ENCODE measurements at places on chromosomes 4 and X.
A peak's percentile ranks its signal among the peaks of the same experiment; 100 is the strongest.

DNA sequence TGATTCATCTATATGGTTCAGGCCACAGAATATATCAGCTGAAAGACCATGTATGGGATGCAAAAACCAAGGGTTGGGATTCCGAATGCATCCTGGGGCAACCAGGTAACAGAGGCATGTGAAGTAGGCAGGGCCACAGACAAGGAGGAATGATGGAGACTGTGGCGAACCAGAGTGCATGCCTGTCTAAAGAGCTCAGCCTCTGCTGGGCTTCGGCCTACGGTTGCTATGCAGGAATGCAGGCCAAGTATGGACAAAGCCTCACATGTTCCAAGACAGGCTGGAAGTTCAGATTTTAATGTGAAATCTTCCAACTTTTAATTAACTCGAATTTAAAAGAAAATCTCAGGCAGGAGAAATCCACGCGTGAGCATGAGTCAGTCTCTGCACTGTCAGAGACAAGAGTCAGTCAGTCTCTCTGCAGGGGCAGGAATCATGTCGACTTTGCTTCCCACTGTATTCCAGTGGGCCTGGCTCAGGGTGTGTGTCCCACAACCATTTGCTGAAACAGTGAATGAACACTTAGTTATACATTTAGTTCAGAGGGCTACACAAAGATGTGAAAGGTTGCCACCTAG lies 344.4 kb downstream of the UNC5C start:
- DNase-seq, result no peak

DNA sequence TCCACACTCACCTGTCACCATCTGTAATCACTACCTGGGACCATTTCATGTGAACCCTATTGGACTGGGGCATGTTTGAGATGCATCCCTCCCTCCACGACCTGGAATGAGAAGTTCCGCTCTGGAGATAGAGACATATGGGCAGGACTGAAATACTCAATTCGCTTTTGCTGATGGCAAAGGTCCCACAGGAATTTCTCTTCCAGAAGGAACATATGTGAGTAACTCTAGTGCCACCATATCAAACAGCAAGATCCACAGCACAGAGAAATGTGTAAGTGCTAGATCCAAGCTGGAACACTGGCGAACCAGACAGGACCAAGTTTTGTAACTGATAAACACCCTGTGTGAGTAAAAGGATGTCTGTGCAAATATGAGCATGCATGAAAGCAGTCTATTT lies 43.9 kb downstream of the SEL1L3 start:
- no peak for DNase-seq

DNA sequence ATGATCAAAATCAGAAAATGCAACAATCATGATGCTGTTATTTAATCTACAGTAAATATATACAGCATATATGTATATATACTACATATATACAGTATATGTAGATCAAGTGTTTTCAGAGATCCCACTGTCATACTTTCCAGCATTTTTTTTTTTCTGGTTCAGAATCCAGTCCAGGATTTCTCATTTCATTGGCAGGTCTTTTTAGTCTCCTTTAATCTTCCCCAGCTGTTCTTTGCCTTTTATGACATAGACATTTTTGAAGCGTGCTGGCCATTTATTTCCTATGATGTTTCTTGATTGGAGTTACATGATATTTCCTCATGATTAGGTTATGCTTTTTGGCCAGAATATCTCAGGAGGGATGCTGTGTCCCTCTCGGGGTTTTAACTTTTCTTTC lies 92.0 kb upstream of the TLR2 start:
- DNase-seq, result no peak

GRCh38 chr4:149513081-149513480 lies 302.6 kb downstream of the IQCM start:
- DNase-seq, result no peak

GRCh38 chr4:113636877-113637276 lies 124.7 kb downstream of the CAMK2D start:
- no peak for DNase-seq

GRCh38 chr4:181692965-181693364 lies 550.2 kb upstream of the TENM3 start:
- no peak for DNase-seq

- DNase-seq, result no peak
Observed at GRCh38 chr4:169269916-169270809, 593 bp downstream of the SH3RF1 start.

DNA sequence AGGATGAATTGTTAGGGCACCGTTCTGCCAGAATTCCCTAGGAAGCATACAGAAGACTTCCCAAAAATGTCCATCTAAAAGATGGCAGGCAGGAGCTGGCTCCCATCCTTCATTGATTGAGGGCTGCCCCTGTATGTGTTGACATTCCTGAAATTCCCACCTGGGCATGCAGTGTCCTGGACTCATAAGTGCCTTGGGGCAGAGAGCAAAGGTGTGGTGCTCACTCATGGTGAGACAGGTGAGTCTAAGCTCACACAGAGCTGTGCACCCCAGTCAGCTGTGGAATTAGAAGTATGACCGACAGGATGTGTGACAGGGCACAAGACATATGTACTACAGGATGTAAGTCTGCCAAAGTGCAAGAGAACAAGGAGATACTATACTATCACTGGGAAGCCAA lies 271.9 kb downstream of the MID1IP1 start:
- DNase-seq, result no peak

DNA sequence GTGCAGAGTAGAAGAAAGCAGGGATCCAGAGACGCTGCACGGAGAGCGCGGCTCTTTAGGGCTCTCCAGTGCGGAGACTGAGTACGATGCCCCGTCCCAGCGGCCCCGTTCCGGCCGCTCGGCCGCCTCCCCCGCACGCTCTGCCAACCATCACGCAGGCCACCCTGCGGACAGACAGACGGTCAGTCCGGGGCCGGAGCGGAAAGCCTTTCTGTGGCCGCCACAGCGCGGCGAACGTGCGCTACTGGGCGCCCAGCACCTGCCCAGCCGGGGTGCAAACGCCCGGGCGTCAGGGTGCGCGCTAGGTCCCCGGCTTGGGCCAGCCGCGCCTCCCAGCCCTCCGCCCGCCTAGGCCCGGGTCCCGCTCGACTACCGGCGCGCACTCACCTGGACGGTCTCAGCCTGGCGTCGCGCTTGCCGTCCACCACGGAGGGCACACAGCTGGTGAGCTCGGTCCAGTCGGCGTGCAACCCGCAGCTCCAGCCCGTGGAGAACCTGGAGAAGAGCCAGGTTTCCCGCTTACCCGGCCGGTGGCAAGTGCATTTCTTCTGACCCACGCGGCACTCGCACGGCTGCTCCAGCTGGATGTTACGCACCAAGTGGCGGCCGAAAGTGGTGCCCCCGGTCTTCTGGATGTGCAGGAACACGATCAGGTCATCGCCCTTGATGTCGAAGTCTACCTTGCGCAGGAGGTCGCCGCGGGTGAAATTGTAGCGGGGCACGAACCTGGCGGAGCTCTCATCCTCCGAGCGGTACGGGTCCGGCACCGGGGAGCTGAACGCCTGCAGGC lies 1.8 kb downstream of the HS6ST2 start:
- DNase-seq, result no peak

- no peak for DNase-seq
Observed at GRCh38 chr4:68366600-68366999, 16.7 kb upstream of the YTHDC1 start.

DNA sequence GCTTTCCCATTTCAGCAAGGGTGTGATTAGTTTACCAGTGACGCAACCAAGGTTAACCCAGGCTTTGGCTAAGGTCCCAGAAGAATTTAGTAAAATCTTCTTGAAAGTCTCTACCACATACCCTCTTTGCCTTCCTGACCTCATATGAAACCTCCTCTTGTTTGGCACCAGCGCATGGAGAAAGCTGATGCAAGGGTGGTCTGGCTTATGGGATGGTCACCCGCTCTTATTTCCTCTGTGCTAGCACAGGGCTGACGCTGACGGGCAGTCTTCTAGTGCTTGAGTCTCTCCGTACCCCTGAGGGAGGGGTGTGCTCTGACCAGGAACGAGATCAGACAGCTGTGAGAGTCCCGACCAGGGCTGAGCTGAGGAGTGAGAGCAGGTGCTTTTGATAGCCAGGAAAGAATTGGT lies 137.6 kb downstream of the TENM3 start:
- DNase-seq, result no peak

- no peak for DNase-seq
Observed at GRCh38 chr4:113699772-113700171, 61.8 kb downstream of the CAMK2D start.

DNA sequence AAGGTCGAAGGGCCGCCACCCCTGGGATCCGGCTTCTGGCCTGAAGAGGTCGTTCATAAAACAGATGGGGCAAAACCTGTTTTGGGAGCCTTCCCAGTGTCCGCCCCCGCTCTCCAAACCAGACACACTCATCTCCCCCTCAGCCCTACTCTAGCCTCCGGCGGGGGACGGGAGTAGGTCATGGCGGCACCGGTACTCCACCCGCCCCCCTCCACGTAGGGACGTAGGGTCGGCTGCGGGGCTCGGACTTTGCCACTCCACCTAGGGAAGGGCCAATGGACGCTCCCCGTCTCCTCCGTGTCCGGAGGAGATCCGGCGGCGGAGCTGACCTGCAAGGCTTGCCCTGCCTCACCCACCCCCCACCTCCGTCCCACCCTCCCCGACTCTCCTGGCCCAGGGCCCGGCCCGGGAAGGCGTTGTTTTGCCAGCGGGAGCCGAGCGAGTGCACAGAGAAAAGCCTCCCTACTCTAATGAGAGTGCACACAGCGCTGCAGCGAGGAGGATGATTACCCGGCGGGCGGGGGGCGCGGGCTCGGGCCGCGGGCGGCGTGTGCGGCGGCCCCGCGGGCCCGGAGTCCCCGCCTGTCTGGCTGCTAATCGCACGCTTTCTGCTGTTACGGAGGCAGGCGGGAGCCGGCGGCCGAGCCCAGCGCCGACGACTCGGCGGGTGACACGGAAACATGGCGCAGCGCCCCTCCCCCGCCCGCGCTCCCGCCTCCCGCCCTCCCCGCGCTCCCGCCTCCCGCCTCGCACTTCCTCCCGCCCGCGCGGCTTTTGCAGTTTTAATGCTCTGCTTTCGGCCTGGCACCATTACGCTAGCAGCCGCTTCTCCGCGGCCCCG lies 8.3 kb upstream of the BCOR start:
- DNase-seq, result peak; percentile 21

GRCh38 chr4:100257567-100257966 lies 67.3 kb upstream of the DDIT4L start:
- DNase-seq, result no peak

DNA sequence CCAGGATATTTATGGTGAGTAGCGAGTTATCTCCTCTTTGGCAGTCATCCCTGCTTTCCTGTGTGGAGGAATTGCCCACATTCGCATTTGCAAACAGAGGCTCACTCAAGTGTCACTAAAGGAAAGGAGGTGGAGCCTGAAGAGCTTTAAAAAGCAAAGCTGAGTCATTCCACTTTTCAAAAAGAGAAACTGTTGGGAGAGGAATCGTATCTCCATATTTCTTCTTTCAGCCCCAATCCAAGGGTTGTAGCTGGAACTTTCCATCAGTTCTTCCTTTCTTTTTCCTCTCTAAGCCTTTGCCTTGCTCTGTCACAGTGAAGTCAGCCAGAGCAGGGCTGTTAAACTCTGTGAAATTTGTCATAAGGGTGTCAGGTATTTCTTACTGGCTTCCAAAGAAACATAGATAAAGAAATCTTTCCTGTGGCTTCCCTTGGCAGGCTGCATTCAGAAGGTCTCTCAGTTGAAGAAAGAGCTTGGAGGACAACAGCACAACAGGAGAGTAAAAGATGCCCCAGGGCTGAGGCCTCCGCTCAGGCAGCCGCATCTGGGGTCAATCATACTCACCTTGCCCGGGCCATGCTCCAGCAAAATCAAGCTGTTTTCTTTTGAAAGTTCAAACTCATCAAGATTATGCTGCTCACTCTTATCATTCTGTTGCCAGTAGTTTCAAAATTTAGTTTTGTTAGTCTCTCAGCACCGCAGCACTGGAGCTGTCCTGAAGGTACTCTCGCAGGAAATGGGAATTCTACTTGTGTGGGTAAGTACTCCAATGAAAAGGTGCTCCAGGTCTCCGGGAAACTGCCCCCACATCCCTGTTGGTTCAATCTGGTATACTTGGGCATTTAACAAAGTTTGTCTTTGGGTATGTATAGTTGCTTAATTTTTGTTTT lies at the start of gene EGF:
Gene EGF, plus strand, starts transcription at position 178 of the 890 bp plus-strand sequence. Its CDS starts 453 bp downstream, at position 631.
- no peak for DNase-seq

GRCh38 chr4:57214654-57215411 lies 104.6 kb upstream of the IGFBP7 start:
- DNase-seq, result no peak

GRCh38 chr4:176034499-176034898 lies 31.1 kb upstream of the WDR17 start:
- no peak for DNase-seq

- no peak for DNase-seq
Observed at GRCh38 chr4:6957148-6957520, 47.5 kb downstream of the TBC1D14 start.

- DNase-seq, result no peak
Observed at GRCh38 chrX:54807524-54808108, at the start of gene MAGED2. Gene MAGED2, plus strand, starts transcription at chrX:54807745. Its CDS starts 1,587 bp downstream, at chrX:54809332.

- no peak for DNase-seq
Observed at GRCh38 chr4:10106421-10107039, 10.1 kb downstream of the WDR1 start.

DNA sequence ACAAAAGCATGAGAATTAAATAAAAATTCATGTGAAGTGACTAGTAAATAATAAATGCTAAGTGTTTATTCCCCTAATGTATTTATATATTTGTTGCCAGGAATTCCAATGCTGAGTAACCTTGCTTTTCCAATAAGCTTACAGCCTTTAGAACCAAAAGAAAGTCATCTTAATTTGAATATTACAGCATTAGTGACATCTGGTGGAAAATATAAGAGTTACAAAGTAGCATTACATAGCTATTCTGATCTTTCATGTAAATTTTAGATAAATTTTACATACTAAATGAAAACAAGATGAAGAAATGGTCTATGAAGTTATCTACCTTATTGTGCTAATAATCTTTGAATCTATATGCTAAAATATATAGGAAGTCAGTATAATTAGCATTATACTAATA lies 10.4 kb downstream of the MAD2L1 start:
- no peak for DNase-seq

- DNase-seq, result no peak
Observed at GRCh38 chr4:153834901-153835300, 46.0 kb upstream of the SFRP2 start.

DNA sequence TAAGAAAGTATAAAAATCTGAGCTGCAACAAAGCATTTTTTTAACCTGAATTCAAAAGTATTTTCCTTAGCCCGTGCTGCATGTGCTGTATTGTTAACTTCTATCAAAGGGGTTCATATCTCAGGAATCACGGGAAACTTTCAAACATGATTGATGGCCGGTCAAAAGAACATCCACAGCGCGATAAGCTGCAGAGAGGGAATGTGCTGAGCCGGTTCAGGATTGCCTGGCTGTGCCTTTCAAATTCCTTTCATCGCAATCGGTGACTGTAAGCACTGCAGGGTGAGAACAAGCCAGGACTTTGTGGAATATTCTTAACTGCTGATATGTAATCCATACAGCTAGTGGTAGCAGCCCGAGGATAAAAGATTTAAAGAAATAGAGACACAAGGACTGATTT lies 210.9 kb upstream of the NOCT start:
- DNase-seq, result no peak

- no peak for DNase-seq
Observed at GRCh38 chr4:40241941-40242340, 45.1 kb downstream of the RHOH start.

DNA sequence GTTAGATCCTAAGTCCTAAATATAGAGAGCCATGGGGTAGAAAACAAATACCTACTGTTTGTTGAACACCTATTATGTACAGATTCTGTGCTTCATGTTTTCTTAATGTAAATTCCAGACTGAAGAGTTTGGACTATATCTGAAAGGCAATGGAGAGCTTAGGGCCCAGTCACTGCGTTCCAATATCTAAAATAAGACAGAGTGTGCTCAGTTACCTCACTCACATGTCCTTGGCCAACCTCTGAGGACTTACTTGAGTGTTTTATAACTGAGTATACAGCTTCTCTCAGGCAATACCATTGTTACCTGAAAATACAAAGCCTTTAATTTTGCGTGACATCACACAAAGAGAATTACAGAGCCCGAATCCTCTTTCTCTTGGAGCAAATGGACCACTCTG lies 53.2 kb downstream of the GRIA3 start:
- DNase-seq, result no peak
